ENCODE measurements at places on chromosomes 3 and 15.

GRCh38 chr3:160169139-160169976 is 55.9 kb upstream of the C3orf80 start:
- peak; percentile 84 for DNase-seq

DNA sequence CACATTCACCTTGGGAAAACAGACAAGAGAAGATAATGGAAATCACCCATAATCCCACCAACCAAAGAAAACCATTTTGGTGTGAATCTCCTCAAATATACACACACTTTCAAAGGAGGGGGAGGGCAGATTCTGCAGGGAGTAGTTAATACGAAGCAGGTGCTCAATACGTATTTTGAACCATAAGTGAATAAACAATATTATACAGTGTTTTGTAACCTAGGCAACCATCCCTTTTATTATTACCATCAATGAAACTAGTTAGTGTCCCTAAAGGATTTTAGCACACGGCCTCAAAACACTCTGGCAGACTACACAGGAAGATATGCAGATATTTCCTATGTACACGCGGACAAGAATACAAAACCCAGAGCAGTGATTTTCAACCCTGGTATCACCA is 6.1 kb downstream of the OSBPL10 start:
- no peak for DNase-seq

GRCh38 chr15:80789796-80790195 is 10.6 kb downstream of the CEMIP start:
- DNase-seq: no peak

DNA sequence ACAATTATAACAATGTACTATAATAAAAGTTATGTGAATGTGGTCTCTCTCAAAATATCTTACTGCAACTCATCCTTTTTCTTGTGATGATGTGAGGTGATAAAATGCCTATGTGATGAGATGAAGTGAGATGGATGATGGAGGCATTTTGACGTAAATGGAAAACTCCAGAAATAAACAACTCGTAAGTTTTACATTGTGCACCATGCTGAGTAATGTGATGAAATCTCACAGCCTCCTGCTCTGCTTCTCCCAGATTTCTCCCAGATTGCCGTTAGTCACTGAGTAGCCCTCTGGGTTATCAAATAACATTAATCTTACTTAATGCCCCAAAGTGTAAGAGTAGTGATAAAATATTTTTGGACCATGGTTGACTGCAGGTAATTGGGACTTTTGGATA is 64.8 kb upstream of the SLCO2A1 start:
- DNase-seq: peak; percentile 71

DNA sequence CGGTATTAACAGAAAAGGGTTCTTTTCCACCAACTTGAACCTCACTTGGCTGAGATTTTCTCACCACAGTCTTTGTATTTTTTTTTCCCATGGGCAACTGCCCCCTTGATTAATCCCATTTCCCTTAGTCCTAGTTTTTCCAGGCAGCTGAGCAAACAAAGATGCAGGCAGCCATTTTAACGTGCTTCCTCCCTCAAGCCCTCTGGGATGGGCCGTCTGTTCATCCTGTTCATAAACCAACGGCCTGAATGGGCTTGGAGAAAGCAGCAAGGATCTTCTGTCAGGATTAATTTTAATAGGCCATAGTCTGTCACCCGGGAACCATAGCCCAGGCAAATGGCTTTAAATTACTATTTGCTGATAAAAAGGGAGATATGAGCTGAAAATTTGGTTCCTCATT is 10.4 kb upstream of the POLR2M start:
- DNase-seq: no peak

- no peak for DNase-seq
These were observed 38.6 kb downstream of the ZBTB11 start for GRCh38 chr3:101638261-101638745.

DNA sequence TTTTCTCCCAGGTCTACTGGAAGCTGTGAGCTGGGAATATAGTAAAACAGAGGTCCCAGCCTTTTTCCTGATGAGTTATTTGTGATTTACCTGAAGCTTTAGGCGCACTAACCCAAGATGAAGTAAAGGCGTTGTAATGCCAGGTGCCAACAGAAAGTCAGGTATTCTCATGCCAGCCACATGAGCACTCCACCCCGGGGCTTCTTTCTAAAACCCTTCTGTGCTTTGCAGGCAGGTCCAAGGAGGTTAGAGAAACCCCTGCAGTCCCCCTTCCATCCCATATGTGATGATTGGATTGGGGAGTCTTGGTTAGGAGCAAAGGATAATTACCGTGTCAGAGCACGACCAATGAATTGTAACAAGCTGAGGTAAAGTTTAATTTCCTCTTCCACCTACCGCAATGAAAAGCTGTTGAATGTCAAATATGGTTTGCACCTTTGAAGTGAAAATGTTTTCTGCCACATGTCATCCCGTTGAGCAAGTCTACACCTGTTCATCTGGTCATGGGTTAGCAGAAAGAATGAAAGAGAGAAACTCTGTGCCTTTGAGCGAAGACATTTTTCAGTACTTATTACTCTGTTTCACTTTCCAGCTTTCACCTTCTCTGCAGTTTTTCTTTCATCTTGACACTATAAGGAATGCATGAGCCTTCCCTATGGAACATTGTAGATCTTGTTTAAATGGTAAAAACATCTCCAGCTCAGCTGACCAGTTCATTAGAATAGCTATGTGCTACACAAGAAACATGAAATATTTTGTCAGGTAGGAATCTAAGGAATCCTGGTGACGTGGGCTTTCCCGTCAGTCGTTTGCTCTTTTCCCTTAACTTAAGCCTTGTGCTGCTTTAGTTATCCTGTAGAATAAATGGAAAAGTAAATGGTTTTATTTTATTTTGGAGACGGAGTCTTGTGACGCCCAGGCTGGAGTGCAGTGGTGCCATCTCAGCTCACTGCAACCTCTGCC is 204.6 kb upstream of the IL12A start:
- DNase-seq: no peak

- DNase-seq: no peak
These were observed 137.1 kb downstream of the CD47 start for GRCh38 chr3:107953722-107954121.

DNA sequence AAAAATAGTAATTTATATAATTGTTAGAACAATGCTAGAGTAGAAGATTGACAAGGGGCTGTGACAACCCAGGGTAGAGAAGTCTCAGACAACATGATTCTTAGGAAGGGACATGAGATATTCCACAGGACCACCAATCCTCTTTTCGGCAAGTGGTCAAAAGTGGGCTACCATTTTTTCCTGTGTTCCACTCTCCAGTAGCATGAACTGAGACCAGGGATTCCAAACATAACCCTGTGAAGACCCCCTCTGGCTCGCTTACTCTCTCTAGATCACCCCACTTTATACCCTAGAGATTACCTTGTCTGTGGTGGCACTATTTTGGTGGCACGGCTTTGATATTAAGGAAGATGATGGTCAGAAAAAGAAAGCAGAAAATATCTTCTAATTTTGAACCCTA is 960 bp downstream of the GCSAM start:
- no peak for DNase-seq

DNA sequence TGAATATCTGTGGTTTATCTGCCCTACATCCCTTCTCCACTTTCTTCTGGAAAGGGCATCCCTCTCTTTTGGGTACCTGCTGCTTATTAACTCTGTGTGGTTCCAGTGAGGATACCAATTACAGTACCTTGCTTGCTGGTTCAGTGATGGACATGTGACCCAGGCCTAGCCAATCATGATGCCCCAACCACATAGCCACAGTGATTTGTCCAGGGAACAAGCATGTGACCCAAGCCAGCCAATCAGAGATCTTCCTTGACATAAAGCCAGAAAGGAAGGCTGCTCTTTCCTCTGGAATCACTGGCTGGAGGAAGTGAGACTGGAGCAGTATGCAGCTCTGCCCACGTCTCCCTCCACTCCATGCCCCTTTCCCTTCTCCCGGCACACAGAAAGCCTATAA is 10.9 kb upstream of the TMEM158 start:
- DNase-seq: no peak

DNA sequence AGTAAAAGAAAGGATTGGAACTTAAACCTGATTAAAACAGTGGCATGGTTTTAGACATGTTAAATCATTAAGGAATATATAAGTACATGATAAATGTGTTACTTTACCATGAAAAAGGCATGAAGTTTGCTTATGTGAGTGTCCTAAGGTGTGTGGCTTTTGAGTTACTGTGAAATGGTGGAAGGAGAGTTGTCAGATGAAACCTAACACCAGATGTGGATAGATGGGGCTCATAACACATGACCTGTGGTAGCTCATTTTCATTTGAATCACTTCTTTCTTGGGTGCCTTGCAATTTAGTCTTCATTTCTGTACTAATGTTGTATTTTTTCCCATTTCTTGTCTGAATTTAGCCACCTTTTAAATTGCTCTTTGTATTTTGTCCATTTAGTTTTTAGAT is 13.0 kb downstream of the MEF2A start:
- DNase-seq: no peak

- no peak for DNase-seq
These were observed 404.2 kb upstream of the RGMA start for GRCh38 chr15:93493172-93493571.

GRCh38 chr15:81268881-81269601 is 54.9 kb downstream of the STARD5 start:
- no peak for DNase-seq

GRCh38 chr3:153658136-153658535 is 463.1 kb upstream of the ARHGEF26 start:
- DNase-seq: no peak

DNA sequence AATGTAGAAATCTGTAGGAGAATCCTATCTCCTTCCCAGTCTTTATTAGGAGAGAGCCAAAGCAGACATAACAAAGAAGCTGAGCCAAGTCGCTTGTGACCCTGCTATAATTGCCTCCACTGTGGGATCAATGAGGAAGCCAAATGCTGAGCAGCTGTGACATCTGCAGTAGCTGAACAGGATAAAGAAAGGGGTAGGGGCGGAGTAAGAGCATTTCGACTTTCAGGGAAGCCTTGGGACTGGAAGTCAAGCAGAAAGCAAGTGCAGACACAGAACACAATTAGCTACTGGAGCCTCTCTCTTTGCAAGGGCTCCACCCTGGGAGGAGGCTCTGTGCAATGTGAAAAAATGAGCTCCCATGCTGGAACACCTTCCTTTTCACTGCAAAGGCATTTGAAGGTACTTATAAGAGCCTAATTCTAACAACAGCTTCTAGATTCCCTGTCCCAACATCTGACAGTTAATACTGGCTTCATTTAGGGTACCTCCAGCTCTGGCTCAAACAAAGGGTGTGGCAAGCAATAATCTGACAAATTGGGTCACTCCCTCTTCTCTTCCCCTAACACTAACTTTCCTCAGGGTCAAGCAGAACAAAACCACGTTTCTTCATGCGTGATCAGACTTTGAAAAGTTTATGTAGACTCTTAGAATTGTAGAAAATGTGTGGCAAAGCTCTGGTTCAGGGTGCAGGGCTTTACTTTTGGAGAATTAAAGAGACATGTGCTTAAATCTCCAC is 166.4 kb downstream of the CADPS start:
- DNase-seq: no peak

DNA sequence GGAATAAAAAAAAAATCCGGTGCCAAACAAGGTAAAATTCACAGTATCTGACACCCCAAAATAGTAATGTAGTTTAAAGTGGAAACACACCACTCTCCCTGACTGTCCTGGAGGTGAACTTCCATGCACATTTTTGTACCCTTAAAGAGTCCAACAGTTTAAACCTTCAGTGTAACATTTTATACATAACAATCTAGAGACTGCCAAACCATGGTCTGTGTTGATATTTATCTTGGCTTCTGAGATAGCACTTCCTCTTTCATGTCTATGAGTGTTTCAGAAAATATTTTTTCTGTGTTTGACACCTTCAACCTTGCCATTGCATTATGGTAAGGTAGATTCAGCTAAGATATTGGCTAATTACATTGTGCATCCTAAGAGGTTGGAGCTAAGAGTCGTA is 13.9 kb downstream of the TMEM45A start:
- no peak for DNase-seq

- DNase-seq: peak; percentile 51
These were observed 61.7 kb downstream of the FSIP1 start for GRCh38 chr15:39720621-39721611.

GRCh38 chr3:103904991-103905390 is 1461.7 kb upstream of the ALCAM start:
- no peak for DNase-seq

- peak; percentile 65 for DNase-seq
These were observed 253.6 kb downstream of the MAGI1 start for GRCh38 chr3:65785065-65785645.

DNA sequence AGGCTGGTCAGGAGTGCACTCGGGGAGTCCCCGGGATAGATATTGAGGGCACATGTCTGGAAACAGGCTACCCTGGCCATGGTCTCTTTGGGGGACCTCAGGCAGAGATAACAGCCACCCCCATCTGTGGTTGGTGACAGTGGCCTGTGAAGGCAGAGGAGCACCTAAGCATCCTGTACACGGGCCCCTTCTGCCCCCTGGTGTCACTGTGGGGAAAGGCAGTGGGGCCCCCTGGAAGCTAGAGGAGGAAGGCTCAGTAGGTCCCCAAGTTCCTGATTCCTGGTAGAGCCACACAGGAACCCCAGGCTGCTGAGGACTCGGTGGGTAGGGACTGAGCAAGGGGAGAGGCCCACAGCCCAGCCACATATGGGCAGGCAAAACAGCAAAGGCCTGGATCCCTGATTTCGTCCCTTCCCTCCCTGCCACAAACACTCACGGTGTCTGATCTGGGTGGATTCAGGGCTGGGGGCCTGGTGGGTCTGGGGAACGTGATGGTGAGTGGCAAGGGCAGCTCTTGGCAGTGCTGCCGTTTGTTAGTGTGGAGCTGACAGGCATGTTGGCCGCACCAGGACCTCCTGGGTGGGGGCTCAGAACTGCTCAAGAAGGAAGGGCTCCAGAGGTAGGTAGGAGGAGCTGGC is 14.1 kb upstream of the CXCR6 start:
- DNase-seq: peak; percentile 40

GRCh38 chr15:68763063-68763462 is 57.6 kb downstream of the ANP32A start:
- DNase-seq: no peak

GRCh38 chr3:142626971-142627370 is 30.8 kb downstream of the PLS1 start:
- DNase-seq: no peak

DNA sequence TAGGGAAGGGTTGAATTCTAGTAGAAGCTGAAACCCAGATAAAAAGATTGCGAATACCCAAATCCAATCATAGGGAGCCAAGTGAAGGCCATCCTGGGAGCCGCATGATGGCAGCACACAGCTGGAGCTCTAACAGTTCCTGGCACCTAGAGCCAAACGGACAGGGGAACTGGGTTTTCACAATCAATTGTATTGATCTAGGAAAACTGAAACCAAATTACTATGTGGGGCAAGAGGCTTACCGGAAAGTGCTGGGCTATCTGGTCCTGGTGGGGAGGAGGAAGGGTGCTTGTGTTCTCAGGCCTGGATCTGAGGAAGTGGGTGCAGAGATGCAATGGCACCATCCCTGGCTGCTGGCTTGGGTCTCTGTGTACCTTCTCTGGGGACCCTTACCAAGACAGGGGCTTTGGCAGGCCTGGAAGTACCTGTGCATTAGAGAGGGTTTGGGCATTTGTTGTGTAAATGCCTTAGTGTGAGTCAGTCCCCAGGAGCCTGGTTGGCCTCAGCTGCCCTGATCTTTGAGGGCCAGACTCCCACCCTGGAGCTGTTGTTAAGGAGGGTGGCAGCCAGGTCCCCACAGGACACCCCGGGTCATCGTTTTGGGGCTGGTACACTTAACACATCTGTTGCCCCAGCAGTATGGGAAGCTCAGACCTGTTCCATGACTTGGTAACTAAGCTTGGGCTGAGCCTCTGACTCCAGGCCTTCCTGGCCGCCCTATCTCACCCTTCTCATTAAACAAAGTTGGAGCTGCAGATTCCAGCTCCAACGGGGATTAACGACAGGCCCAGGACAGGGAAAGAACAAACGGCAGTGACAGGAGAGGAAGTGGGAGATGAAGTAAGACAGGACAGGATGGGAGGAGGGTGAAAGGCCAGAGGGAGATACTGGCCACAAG is 8.9 kb upstream of the FURIN start:
- peak; percentile 23 for DNase-seq

Measured in HCEC 1CT (cell line).